ENCODE measurements at places on chromosomes 16 and 17.

DNA sequence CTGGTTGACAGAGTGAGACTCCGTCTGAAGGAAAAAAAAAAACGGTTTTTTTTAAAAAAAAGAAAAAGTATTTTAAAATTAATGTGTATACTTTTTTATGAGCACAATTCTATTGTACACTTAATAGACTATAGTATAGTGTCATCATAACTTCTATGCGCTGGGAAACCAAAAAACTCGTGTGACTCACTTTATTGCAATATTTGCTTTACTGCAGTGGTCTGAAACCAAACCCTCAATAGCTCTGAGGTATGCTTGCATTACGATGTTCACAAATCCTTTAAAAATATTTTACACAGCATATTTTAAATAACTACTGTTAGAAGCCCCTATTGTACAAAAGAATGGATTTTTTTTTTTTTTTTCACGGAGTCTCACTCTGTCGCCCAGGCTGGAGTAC, 12.4 kb upstream of the MAP2K6 start:
- DNase-seq: no peak

GRCh38 chr17:2251098-2251497, 52.5 kb downstream of the SMG6 start:
- no peak for DNase-seq

GRCh38 chr17:72529386-72529785, 408.6 kb downstream of the SOX9 start:
- no peak for DNase-seq

GRCh38 chr16:12664164-12664733, 139.4 kb downstream of the CPPED1 start:
- DNase-seq: no peak

DNA sequence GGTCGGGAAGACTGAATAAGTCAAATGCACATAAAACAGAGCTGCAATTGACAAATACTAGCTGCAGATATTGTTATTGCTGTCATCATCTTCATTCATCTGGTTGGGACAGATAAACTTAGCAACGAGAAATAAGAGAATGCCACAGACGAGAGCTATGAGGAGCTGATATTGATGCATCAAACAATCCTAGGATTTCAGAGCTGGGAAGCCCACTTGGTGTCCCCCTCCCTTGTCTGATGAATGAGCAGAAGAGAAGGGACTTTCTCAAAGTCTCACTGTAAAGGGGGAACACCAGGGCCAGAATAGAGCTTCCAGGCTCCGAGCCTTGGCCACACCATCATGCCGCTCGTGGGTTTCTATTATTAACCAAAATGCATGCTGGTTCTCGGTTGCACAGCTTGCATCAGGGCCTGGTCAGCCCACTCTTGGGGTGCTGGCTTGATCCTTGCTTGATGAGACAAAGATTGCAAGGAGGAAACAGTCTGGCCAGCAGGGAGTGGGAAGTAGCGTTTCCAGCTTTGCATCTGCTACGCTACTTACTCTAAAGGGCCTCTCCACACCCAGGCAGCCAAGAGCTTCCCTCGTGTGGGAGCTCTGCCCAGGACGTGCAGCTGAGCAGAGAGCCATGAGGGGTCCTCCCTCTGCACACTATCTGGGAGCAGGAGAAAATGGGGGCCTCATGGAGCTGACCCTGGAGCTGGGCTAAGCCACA, 28.4 kb upstream of the EMP2 start:
- DNase-seq: no peak

GRCh38 chr17:41452281-41452680, 11.5 kb upstream of the KRT38 start:
- DNase-seq: no peak

- no peak for DNase-seq
Observed at GRCh38 chr17:54968988-54969332, 395 bp downstream of the STXBP4 start.

DNA sequence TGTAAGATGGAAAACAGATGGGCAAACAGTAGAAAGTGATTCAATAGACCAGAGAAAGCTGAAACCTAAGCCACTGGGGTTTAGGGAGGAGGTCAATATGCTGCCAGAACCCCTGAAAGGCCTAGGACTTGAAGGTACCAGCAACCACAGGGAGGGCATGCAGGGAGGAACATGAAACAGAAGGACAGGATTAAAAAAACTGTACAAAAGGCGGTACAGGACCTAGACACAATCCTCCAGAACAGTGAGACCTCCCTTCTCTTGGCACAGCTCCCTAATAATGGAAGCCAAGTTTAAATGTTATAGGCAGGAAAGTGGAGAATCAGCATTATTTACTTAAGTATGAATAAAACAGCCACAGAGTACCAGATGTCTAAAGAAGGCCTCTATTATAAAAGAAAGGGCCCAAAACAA, 105.5 kb downstream of the SPAG9 start:
- DNase-seq: no peak

GRCh38 chr17:45851873-45852272, 7.2 kb downstream of the SPPL2C start:
- DNase-seq: no peak

- no peak for DNase-seq
Observed at GRCh38 chr17:67090341-67090740, 46.0 kb downstream of the CACNG1 start.

DNA sequence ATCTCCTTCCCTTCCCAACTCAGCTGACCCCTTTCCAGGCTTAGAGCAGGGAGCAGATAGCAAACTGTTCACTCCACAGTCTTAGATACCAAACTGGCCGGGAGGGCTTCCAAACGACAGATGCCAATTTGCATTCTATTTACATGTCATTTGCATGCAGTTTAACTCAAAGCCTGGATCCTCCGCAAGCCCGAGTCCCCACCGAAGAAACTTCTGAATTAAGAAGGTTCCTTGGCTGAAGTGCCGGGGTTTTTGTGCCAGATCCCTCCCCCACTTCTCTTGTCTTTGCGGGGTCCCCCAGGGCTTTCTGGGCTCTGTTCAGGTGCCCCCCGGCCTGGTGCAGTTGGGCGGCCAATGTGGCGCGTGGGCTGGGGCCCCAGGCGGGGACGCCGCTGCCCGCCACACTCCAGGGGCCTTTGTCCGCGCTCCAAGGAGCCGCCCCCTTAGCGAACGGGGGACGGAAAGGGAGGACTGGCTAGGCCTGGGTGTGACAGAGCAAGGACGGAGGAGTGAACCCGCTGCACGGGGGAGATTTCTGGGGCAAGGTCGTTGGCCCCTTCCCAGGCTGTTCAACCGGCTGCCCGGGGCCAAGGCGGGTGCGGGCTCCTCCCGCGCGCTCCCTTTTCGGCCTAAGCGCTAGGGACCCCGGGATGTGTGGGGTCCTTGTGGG, 1.2 kb downstream of the GPRC5B start:
- no peak for DNase-seq

GRCh38 chr17:46818316-46818928, at the start of gene WNT3:
Gene WNT3 (minus strand): TSS chr17:46818692. CDS start chr17:46818597, 95 bp downstream.
- DNase-seq: no peak

DNA sequence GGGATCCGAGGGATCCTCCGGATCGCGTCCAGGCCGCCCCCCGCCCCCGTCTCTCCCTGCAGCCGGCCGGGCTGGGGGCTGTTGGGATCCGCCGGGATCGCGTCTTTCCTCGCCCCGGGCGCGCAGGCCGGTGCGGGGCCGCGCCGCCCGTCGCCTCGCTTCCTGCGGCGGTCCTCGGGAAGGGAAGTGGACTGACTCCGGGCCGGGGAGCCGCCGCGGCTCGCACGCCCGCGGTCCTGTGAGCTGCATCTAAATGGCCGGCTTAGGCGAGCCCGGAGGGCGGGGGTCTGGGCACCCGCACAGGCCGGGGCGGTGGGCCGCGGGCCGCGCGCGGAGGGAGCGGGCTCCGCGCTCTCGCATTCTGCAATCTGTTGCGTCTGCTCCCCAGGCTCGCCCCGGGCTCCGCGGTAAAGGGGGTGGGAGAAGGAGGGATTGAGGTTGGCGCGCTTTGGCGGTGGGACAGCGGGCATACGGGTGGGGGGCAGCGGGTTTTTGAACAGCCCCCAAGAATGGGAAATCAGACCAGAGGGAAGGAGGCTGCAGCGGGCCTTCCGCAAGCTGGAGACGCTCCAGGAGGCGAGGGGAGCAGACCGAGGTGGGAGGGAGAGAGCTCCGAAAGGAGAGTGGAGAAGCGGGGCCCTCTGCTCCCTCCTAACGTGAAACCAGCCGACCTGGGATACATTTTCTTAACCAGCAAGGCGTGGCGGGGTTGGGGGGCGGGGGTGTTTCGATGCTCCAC, 2.2 kb downstream of the TMEM132E start:
- no peak for DNase-seq

GRCh38 chr17:68273722-68274121, 17.2 kb downstream of the SLC16A6 start:
- DNase-seq: no peak

DNA sequence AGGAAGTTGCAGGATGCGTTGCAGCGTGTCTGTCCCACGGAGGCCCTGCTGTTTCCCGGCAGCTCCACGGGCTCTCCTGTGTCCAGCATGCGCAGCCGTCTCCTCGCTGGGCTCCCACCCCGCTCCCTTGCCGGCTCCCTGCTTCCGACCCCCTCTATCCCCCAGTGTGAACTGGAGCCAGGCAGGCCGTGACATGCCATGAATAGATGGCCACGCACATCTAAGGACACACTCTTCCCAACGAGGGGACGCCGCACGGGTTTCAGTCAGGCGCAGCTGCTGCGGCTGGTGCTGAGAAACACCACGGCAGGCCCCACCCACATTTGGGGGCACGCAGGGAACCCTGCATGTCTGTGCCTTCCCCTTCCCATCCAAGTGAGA, 9.2 kb upstream of the HEXD start:
- no peak for DNase-seq

GRCh38 chr16:53220585-53220984, 165.8 kb downstream of the CHD9 start:
- no peak for DNase-seq

DNA sequence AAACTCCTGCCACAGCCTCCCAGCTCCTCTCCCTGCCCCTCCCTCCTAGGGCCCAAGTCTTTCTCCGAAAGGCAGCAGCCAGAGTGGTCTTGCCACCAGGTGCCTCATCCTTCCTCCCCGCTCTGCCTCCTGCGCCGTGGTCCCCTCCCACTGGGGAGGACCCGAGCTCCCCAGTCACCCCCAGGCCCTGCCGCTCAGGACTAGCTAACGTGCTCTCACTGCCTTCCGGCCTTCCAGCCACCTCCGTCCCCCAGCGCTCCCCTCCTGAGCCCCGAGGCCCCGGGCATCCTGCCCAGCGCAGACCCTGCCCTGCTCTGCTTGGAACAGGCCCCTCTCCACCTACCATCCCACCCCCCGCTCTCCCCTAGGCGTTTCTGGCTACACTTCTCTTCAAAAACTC, 19.4 kb upstream of the COL1A1 start:
- no peak for DNase-seq

DNA sequence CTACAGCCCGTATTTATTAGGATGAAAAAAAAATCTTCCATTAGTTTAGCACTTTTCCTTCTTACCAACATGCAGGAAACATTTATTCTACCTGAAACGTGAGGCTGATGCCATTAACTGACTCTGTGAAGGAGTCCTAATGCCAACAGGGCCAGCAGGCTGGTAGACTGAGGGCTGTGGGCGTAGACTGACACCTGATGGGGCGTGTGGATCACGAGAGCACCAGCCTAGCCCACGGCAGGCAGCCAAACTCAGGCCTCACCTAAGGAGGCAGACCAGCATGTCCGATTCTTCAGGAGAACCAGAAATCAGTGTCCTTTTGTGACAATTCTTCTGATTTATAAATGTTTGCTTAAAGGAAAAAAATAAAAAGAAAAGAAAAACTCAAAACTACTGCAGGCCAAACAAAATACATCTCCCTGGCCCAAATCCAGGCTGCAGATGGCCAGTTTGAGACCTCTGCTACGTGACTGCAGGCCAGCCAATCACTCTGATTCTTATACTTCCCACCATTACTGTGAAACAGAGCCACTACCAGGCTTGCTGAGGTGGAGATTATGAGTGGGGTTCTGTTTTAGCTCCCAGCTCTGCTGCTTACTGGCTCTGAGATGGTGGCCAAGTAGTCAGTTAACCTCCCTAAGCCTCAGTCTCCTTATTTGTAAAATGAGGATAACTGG, 66.5 kb downstream of the GNAO1 start:
- DNase-seq: no peak

GRCh38 chr17:48296453-48296852, 133.6 kb downstream of the SKAP1 start:
- no peak for DNase-seq

DNA sequence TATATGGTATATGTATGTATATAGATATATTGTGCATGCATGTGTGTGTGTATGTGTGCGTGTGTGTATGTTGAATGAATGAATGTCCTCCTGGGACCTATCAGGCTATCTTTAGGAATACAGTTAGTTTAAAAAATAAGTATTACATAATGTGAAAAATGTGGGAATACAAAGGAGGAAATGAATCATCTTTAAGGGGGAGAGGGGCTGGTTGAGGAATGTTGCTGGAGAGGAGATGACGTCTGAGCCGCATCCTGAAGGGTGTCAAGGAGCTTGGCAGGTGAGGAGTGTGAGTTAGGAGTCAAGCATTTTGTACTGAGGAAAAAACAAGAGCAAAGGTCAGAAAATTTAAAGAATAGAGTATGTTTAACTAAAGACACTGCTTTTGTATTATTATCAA, 62.4 kb upstream of the NLK start:
- DNase-seq: no peak

- DNase-seq: no peak
Observed at GRCh38 chr16:28298511-28298878, 6.2 kb downstream of the SBK1 start.

DNA sequence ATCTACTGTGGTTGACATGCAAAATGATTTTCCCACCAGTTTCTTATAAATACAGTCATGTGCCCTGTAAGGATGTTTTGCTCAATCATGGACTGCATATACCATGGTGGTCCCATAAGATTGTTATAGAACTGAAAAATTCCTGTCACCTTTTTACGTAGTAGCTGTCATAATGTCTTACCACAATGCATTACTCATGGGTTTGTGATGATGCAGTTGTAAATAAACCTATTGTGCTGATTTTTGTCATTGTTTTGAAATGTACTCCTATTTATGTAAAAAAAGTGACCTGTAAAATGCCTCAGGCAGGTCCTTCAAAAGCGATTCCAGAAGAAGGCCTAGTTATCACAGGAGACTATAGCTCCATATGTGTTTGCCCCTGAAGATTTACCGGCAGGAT, 695.4 kb upstream of the KIF2B start:
- DNase-seq: no peak

GRCh38 chr17:80650751-80651518, 106.3 kb downstream of the RPTOR start:
- no peak for DNase-seq

DNA sequence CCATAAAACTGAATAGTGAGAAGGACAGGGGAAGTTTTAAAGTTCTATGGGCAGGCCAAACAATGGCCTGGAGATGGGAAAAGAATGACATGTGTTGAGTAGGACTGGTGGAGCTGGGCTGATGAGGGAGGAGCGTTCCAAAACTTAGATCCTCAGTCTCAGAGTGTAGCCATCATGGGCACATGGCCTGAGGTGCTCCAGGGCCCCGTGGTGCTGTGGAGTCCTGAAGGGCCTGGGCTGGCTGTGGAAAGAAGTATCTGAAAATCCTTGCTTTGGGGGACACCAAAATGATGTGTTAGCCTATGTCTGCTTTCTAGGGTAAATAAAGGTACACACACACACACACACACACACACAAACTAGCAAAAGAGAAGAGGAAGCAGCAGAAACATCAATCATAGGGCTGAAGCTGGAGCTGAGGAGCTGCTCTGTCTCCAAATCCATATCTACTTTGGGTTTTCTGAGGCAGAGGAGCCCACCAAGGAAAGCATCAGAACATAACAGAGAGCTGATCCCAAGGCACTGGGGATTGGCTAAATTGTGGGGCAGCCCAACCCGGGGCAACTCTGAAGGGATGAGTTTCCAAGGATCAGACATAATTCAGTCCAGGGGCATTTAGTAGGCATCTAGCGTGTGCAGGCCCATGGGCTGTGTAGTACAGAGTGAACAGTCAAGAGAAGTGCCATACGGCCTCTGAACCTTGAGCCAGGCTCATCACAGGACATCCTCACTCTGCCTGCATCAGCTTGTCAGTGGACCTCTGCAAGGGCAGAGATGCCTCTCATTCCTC, 85.2 kb downstream of the C16orf78 start:
- DNase-seq: no peak
